ENCODE measurements at places on chromosomes 4 and X.

DNA sequence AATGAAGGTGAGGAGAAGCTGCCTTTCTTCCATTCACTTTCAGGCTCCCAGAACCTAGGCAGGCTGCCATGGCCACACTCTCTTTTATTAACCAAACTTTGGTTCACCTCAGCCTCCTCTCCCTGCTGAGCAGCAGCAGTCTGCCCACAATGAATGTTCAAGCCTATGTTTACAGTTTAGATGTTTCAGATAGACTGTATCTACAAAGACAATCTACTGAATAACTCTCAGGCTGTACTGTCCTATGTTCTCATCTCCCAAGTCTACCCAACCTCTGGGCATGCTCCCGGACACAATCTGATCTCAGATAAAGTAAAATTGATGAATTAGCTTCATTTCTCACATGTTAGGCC lies 59.2 kb upstream of the TMEM164 start:
- no peak for DNase-seq

DNA sequence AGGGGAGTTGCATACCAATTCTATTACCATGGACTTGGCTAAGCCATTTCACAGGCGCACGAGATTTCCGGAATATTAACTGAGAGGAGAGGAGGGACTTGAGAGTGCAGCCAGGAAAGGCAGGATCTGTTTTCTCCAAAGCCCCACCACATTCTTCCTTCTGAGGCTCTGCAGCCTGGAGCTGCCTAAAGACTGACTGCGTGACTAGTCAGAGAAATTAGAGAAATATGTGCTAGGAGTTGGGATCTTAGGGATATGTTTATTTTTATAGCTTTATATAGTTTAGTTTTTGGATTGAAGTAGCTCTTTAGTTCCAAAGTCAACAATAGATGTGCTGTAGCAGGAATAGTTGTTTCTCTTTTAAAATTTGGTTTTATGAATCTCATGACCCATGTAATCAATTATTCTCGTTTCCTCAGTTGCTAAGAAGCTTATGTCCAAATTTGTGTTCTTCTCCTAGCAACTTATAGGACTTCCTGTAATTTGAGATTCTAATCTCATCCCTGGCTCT lies 300.1 kb upstream of the DDX53 start:
- DNase-seq, result no peak

GRCh38 chr4:17613761-17614415 lies 553 bp upstream of the MED28 start:
- no peak for DNase-seq

DNA sequence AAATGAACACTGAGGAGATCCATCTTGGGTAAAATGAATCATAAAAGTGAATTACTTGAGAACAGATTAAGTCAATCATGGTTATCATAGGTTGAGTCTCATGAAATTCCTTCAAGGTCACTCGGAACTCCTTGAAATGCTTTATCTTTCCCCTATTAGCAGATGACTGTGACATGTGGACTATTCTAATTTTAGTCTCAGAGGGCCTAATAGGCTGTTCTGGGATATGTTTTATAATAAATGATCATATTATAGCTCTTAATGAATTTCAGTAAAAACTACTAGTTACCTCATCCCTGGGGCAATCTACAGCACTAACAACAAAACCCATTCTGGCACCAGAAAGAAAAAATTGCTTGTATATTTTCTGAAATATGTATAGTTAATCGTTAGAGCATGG lies 44.7 kb downstream of the SPATA4 start:
- no peak for DNase-seq

- DNase-seq, result no peak
These were observed 187.1 kb downstream of the SHROOM3 start for GRCh38 chr4:76622126-76622525.

- DNase-seq, result no peak
These were observed 3.7 kb upstream of the GPR82 start for GRCh38 chrX:41720125-41720779.

- no peak for DNase-seq
These were observed 469.1 kb downstream of the GBA3 start for GRCh38 chr4:23161787-23162186.

DNA sequence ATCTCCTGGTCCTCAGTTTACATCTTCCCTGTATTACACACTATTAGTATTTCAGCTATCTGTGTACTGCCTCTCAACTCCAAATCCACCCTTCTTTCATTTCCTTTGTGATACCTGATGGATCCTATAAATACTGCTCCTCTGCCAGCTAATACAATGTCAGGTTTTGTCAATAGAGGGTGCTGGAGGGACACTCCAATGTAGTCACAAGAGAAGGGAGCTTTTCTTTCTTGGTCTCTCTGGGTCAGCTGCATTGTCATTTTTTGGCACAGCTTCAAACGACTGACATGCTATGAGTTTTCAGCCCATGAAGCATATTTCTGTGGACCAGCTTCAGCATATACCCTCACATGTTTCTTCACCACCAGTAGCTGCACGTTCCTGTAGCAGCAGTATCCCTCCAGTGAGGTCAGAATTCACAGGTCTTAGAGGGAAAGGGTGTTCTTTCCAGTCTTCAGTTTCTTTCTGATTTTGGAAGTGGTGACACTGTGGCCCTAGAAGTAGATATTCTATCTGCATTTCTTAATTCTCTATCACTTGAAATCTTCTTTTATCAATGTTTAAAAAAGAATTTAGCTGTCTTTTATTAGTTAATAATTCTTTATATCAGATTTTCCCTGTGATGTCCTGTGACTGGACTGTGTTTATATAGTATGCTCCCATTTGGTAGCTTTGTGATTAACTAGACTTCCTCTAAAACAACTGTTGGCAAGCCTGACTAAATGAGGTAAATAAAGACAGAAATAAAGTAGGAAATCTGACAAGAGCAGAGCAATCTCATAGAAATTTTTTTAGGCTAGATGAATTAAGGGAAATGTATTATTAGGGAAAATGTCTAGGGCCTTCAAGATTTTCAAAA lies 60.6 kb downstream of the GABRA2 start:
- DNase-seq, result no peak

- DNase-seq, result no peak
These were observed 954.1 kb upstream of the INTU start for GRCh38 chr4:126678618-126679017.

GRCh38 chr4:113406723-113407016 lies 354.9 kb downstream of the CAMK2D start:
- DNase-seq, result no peak

GRCh38 chrX:103734125-103734760 lies 23.5 kb downstream of the TMEM31 start:
- DNase-seq, result no peak

GRCh38 chr4:160537681-160538080 lies 1434.8 kb downstream of the RAPGEF2 start:
- DNase-seq, result no peak

DNA sequence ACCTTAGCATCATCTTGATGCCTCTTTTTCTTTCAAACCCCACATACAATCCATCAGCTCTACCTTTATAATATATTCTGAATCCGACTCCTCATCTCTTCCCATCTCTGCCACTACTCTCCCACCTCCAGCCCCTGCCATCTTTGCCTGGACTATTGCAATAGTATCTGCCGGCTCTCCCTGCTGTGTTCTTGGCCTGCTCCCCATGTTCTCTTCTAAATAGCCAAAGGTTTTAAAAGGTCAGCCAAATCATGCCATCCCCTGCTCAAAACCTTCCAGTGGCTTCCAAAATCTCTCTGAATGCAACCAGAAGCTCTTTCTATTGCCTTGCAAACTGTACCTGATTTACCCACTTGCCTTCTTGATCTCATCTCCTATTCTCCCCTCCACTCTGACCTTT lies 266.0 kb downstream of the PTTG2 start:
- no peak for DNase-seq

DNA sequence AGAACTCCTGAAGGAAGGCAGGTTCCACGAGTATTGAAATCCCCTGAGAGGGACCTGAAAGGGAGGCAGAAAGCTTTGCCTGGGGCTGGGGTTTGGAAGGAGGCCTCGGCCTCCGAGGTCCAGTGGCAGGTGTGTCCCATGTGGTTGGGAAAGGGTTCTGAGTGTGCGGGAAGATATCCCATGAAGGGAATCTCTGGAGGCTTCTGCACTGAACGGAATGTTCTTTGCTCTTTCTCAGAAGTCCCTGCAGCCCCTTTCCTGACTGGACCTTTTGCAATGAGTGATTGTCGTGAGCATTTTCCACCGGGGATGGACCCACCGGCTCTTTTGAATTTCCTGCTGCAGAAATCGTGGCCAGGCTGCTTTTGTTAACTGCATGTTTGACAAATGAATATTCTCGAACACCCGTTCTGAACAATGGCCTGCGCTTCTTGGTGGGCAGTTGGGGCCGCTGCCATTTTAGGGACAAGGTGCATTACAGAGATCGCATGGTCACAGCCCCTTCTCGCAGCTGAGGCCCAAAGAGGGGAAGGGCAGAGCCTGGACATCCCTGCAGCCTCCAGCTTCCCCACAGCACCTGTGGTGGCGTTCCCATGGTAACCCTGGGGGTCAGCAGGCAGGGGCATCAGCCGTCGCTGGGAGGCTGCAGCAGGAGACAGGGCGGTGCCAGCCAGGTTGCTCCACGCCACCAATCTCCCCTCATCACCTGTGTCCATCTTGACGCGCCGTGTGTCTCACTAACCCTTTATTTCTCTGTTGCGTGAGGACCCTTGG lies 18.3 kb upstream of the HTRA3 start:
- no peak for DNase-seq

- DNase-seq, result no peak
These were observed 1930.5 kb upstream of the AGA start for GRCh38 chr4:179372746-179373145.

DNA sequence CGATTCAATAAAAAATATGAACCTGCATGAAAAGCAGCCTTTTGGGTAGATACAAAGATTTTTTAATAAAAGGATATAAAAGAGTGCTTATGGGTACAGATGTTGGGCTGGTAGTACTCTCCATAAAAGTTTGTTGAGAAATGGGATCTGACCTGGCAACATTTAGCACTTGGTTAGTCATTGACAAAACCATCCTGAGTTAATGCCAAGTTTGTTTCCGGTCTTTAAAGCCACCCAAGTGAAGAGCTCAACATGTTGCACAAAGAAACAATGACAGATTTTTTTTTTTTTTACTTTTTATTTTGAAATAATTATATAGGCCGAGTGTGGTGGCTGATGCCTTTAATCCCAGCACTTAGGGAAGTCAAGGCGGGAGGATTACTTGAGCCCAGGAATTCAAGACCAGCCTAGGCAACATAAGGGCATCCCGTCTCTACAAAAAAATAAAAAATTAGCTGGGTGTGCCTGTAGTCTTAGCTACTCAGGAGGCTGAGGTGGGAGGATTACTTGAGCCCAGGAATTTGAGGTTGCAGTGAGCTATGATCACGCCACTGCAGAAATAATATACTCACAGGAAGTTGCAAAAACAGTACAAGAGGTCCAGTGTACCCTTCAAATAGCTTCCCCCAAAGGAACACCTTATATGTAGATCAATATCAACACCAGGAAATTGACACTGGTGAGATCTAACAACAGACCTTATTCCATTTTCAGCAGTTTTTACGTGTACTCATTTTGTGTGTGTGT lies 16.6 kb downstream of the CHST7 start:
- DNase-seq, result no peak

DNA sequence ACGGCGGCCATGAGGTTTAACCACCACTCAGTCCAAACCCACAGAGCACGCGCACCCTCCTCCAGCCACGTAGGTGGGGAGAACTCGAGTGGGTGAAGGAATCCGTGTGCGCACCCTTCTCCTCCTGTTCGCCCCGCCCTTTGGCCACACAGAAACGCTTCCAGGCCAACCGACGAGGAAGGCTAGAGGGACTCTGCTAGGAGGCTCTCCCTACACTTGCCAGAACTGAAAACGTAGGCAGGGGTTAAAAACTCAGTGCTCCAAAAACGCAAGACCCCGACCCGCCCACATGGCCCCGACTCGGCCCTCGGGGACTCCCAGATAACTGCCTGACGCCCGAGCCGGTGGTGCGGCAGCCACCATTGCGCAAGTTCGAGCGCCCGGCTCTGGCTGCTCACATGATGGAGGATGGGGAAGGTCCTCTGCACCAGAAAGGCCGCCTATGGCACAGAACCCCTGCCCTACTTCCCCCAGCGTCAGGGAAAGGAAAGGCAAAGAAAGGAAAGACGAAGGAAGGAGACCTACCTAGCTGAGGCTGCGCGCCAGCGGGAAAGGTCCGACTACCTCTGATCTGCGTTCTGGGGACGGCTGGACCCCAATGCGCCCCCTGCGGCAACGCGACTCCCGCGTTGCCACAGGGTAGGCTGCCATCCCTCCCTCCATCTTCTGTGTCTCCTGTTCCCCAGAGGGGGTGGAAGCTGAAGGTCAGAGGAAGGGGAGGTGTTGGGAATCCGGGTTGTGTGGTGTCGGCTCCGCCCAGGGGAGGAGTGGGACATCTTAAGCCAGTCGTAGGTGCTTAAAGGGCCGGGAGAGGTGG lies 201.9 kb upstream of the AGTR2 start:
- no peak for DNase-seq

- DNase-seq, result no peak
These were observed 50.6 kb downstream of the ENPEP start for GRCh38 chr4:110526589-110526988.

DNA sequence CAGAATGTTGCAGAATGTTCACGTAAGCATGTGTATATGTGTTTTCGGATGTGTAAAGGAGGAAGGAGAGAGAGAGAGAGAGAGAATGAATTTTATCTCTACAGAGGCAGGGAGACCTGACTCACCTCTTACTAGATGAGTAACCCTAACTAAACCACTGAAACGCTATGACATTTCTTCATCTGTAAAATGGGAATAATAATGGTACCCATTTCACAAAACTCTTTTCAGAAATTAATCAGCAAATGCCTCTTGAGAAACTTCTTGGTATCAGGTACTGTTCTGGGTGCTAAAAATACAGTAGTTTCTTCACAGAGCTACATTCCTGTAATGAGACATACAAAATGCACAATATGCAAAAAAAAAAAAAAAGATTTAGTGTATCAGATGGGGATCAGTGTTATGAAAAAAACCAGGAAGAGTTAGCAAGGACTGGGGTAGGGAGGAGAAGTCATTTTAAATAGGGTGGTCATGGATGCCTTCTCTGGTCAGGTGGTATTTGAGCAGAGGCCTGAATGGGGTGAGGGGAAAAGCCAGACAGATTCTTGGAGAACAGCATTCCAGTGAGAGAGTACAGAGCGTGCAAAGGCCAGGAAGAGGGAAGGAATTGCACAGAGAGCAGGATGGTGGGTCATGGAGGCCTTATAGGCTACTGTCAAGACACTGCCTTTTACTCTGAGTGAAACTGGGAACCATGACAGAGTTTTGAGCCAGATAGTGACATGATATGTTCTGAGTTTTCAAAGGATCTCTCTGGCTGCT lies 84.9 kb upstream of the SPANXB1 start:
- DNase-seq, result no peak

GRCh38 chr4:76182463-76182862 lies 31.2 kb downstream of the SCARB2 start:
- no peak for DNase-seq

Data from activated CD4-positive, alpha-beta T cell treated with anti-CD3 and anti-CD28 coated beads for 1 hour (primary cell).